CD4-positive, alpha-beta T cell (primary cell): ENCODE measurements at places on chromosomes 4 and X. TPM values are rescaled to one million over a fixed set of nuclear protein-coding genes. Genes with fewer than 3 reads are reported as not detected.

DNA sequence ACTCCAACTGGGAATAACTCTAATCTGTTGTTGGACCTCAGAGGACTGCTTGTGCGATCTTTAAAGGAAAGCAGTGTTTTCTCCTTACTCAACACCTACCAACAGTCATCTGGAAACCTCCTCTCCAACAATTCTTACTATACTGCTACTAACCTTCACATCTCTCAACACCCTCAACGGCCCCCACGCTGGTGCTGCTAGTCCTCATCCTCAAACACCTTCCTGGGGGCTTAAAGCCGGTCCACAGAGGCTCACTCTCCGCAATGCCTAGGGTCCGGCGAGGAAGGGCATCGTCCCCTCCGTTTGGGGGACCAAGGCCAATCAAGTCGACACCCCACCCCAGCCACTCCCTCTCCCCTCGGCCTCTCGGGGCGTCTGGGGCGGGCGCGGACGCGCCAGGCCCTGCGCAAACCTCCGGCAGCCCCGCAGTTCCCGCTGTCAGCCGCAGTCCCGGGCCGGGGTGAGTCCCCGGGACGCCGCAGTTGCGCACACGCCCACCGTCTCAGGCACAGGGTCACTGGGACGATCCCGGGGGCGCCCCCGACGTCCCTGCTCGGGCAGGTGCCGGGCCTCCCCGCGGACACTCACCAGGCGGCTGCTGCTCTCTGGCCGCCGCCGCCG lies 418 bp downstream of the TAB3 start:
- peaks cover 16% of the 10 kb centered on the region for H3K4me1 ChIP-seq
- peak; percentile 1 for DNase-seq
- no peaks in the 10 kb centered on the region for H3K27me3 ChIP-seq
- peak overlapping the region; percentile 72 for H3K4me3 ChIP-seq
- no peak overlapping the region for H3K27ac ChIP-seq
- H3K36me3 ChIP-seq, result no peaks in the 10 kb centered on the region

DNA sequence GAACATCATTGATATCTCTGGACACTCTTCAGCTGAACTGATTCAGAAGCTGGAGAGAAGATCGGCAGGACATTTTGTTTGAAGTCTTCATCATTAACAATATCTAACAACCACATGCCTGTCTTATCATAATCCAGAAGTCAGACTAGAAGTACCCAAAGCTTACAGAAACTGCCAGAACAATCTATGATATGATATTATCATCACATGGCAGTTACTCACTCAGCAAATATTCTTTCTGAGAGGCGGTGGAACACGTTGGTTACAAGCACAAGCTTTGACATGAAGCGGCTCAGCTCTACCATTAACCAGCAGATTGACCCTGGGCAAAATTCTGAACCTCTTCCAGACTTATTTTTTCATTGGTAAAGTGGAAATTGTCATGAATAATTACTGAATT lies 69.4 kb upstream of the KIT start:
- no peak for DNase-seq
- no peaks in the 10 kb centered on the region for H3K4me1 ChIP-seq
- no peaks in the 10 kb centered on the region for H3K36me3 ChIP-seq
- no peak overlapping the region for H3K27ac ChIP-seq
- H3K27me3 ChIP-seq, result no peaks in the 10 kb centered on the region

- H3K27me3 ChIP-seq, result no peaks in the 10 kb centered on the region
- no peak overlapping the region for H3K4me3 ChIP-seq
- no peaks in the 10 kb centered on the region for H3K4me1 ChIP-seq
- H3K27ac ChIP-seq, result no peak overlapping the region
Measured at GRCh38 chrX:134324359-134324758, 87.4 kb downstream of the CCDC160 start.

- no peaks in the 10 kb centered on the region for H3K27me3 ChIP-seq
- no peaks in the 10 kb centered on the region for H3K4me1 ChIP-seq
- H3K36me3 ChIP-seq, result no peaks in the 10 kb centered on the region
- no peak for DNase-seq
- H3K4me3 ChIP-seq, result no peak overlapping the region
Measured at GRCh38 chr4:162849937-162850336, 316.8 kb downstream of the NAF1 start.

CDKL5 gene
- 2.2 TPM for total RNA-seq

- no peaks in the 10 kb centered on the region for H3K36me3 ChIP-seq
- H3K4me3 ChIP-seq, result no peak overlapping the region
- H3K4me1 ChIP-seq, result no peaks in the 10 kb centered on the region
- H3K27ac ChIP-seq, result no peak overlapping the region
- DNase-seq, result no peak
- peaks cover 8% of the 10 kb centered on the region for H3K27me3 ChIP-seq
Measured at GRCh38 chr4:129146639-129147038, 50.7 kb downstream of the C4orf33 start.

- no peaks in the 10 kb centered on the region for H3K27me3 ChIP-seq
- no peaks in the 10 kb centered on the region for H3K36me3 ChIP-seq
- no peaks in the 10 kb centered on the region for H3K4me1 ChIP-seq
Measured at GRCh38 chrX:115344885-115345614, 55.5 kb downstream of the LUZP4 start.
